SK-N-SH treated with all-trans-retinoic acid at 6 μM for 48 hours (cell line): ENCODE measurements at places on chromosomes 12 and 14.

GRCh38 chr12:6383572-6384498, at the start of gene LTBR:
Gene LTBR, plus strand, starts transcription at chr12:6384162. Its CDS starts 197 bp downstream, at chr12:6384359.
- no peak for ATAC-seq

DNA sequence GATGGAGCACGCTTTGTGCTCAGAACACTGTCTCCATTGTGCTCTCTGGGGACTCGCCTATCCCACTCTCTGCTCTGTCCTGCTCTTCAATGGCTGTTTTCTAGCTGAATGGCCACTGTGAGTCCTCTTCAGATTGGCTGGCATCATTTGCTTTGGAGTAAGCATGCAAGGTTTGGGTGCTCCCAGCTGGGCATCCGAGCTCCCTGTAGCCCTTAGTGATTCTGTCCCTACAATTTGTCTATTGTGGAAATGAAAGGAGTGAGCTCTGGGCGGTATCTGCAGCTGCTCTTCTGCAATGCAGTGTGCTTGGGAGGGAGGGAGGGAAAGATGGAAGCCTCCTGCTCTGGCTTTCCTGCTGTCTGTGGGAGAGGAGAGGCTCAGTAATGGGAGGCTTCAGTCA, 84.8 kb downstream of the SMOC1 start:
- ATAC-seq: no peak

DNA sequence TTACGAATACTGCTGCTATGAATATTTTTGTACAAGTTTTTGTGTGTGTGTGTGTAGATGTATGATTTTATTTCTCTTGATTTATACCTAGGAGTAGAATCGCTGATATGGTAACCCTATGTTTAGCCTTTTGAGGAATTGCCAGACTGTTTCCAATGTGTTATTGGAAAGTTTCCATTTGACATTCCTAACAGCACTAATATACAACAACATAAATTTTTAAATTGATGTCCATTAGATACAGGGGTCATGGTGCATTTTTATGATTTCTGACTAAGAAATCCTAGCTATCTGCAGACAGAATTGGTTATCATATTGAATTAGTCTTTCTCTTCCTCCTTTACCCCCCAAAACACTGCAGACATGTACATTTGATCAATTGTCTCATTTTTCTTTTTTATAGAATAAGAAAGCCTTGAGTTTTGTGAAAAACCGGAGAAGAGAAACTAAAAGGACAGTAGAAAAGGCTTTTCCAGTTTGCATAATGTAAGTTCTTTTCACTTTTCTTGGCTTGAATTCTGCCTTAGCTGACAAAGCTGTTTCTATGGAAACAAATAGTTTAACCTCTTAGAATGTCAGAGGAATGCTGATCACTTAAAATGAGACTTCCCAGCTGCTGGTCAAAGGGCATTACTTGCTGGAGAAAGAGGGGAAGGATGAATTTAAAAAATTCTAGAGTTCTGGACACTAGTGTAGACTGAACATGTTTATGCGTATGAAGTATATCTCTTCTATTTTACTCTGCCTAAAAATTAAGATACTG, 28.2 kb downstream of the PALS1 start:
- peak; percentile 91 for ATAC-seq

GRCh38 chr12:1380171-1380851, 214.1 kb downstream of the FBXL14 start:
- no peak for ATAC-seq

DNA sequence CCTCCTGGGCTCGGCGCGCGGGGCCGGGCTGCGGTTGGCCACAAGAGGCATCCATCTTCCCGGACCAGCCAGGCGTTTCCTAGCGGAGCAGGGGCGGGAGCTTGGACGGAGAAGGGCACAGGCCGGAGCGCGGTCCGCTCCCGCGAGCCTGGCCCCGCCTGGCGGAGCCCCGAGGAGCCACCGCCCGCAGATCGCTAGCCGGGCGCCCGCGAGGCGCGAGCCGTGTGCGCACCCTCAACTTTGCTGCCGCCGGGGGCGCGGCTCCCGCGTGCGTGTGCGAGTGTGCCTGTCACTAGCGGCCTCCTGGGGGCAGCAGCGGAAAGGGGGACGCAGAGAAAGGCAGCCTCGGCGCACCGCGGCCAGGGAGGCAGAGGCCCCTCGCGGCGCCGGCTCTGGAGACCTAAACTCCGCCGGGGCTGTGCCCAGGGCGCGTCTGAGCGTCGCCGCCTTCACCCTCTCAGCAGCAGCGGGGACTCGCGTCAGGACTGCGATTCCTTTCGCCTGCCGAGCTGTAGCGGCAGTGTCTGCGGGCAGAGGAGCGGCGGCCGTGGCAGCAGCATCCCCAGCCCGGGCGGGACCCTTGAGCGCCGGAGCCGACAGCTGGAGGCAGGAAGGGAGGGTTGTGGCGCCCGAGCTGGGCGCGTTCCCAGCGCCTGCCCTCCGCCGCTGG, 644 bp upstream of the SRGAP1 start:
- peak; percentile 93 for ATAC-seq

GRCh38 chr14:79614448-79614847, 596.9 kb downstream of the DIO2 start:
- ATAC-seq: no peak

DNA sequence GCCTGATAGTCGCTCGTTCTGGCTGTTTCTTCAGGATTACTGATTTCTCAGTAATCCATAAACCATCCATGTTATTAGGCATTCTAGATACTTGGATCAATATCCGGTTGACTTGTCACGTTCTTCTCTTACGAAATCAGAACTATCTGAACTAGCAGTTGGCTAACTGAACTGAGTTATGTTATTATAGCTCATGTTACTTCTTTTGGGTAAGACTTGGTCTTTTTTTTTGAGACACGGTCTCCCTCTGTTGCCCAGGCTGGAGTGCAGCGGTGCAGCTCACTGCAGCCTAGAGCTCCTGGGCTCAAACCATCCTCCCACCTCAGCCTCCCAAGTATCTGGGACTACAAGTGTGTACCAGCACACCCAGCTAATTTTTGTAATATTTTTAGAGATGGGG, 178.6 kb downstream of the PRKCH start:
- no peak for ATAC-seq

GRCh38 chr12:68180792-68181744, 21.5 kb upstream of the IFNG start:
- ATAC-seq: no peak

- peak; percentile 57 for ATAC-seq
Observed at GRCh38 chr12:123971770-123972456, 718 bp downstream of the CCDC92 start.

DNA sequence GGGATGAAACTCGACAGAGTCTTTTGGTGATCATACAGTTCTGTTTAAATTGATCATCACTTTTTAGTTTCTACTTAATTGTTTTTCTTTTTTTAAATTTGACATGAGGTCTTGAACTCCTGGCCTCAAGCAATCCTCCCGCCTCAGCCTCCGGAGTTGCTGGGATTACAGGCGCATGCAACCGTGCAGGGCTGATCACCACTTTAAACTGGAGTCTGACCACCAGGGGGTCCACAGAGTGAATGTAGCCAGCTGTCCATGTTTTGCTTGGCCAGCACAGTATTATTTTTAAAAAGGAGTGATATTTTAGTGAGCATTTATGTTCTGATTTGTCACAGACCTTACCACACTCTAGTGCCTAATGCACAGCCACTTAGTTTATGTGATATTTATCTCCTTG, 10.7 kb downstream of the DAAM1 start:
- ATAC-seq: no peak

- peak; percentile 98 for ATAC-seq
Observed at GRCh38 chr14:105294142-105294597, 6.6 kb downstream of the BRF1 start.

DNA sequence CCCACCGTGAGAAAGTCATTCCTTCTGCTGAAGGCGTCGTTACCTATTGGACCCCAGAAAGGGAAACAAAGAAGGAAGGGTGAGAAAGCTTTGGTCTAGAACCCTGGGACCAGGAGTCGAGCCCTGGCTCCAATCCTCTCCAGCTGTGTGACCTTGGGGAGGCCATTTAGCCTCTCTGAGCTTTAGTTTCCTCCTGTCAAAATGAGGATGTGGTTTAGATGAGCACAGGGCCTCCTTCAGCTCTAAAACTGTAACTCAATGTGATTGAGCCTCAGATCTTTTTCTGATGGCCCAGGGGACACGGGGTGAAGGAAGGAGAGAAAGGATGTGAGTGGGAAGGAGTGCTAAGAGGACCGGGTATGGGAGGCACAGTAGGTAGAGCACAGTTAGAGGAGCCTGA, 7.7 kb downstream of the JDP2 start:
- no peak for ATAC-seq

DNA sequence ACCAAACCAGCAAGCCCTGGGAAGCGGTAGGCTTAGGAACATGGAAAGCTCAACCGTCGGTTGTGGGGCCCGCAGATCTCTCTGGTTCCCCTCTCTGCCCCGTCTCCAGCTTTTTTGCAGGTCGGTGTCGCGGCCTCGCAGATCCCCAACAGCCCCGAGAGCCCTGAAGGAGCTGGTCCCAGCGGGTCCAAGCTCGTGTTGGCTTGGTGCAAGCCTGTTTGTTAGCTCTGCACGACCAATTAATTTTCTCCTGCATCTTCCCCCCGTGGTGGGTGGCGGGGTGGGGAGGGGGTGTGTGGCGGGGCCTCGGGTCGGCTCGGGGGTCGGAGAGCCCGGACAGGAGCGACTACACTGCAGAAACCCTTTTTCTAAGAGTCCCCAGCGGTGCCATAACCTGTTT, 449 bp upstream of the SLC24A4 start:
- no peak for ATAC-seq

DNA sequence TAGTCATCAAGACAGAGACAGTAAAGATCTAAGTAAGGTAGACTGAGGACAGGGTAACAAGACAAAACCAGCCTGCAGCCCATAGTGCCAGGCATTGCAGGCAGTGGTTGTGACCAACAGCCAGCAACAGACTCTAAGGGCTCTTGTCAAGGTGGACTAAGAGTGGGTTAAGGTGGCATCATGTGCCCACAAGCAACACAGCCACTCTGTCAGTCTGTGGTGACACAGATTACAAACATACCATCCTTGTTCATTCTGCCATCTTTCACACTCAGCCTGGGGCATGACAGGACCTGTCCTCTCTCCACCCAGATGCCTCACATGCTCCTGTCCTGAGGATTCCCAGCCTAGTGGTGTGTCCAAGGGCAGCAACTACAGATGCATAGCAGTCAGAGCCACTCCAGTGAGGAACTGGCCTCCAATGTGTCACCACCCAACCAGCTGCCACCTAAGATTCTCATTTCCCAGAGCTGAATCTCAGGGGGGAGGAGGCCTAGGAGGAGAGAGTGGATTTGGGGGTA, 28.3 kb downstream of the VDR start:
- no peak for ATAC-seq

DNA sequence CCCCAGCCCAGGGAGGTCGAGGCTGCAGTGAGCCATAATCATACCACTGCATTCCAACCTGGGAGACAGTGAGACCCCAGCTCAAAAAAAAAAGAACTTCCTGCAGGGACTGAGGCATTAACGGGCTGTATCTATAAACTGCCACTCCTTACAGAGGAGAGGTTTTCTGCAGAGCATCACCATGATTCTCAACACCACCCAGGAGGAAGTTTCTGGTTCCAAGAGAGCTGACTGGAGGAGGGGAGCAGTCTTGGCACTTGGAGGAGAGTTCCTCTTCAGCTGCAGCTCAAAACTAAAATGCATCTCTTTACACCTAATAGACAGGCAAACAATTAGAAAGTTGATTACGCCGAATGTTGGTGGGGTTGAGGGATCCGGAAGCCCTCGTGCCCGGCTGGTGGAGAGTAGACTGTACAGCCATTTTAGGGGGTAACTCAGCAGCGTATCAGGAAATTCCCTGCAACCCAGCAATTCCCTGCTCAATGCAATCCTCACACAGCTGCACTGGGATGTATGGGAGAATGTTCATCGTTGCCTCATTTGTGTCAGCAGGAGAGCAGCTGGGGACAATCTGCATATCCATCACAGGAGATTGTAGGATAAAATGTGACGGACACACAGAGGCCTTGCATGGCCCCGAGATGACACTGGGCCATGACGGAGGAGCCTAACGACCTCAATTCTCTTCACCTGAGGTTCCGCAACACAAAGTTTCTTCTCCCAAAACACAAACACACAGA, 36.6 kb downstream of the ACTN1 start:
- no peak; the same call in 2 of the 3 replicates for ATAC-seq

DNA sequence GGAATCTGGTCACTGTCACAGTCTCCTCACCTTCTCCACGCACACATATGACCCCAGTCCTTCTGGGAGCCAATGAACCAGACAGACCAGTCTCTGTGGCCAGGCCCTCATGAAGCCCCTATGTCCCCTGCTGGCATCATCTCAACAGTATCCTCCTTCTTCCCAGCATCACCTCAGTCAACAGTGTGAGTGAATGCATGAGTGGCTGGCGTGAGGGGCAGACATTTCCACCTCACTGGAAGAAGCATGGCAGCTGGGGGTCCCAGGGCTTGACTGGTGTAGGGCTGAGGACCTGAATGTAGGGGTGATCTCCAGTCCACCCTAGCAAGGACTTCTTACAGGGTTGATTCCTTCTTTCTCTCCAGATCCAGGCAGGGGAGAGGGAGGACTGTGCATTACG, 1.8 kb downstream of the MAP3K12 start:
- ATAC-seq: no peak

GRCh38 chr14:69876221-69876847, 2.9 kb upstream of the SMOC1 start:
- no peak for ATAC-seq

DNA sequence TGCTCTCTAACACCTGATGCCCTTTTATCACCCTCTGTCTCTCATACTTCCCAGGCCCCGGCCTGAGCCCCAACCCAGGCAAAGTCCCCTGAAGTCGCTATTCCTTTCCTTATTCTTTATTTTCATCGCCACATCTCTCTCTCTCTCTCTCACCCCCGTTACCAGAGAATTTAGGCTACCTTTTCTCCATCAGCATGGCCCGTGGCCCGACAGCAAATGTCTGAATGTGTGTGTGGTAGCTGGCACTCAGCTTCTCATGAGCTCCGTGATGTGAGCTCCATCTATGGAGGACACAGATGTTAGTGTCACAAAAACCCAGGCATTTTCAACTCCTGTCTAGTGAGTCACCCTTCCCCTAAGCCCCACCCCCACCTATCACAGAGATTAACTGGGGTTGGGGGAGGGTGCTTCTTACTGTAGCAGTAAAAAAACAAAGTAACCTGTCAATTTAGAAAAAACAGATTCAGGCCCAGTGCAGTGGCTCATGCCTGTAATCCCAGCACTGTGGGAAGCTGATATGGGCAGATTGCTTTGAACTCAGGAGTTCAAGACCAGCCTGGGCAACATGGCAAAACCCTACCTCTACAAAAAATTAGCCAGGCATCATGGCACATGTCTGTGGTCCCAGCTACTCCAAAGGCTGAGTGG, 53.8 kb downstream of the VCPKMT start:
- peak; percentile 44 for ATAC-seq

DNA sequence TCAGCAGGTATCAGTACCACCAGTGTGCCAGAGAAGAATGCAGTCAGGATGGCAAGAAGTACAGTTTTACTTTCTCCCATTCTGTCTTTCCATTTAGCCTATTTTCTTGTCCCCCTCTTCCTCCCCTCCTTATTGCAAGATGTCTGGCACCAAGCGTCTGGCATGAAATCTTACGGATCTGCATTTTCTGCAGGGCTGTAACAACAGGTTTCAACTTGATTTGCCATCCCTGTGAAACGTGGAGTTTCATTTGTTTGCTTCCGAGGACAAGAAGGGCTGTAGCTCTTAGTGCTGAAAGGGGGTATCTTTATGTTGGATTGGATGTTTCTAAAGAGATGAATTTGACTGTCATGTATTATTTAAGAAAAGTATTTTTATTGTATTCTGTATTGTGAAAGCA, 1110.6 kb downstream of the BCL11B start:
- no peak for ATAC-seq
